Astrocyte of the spinal cord (primary cell): ENCODE measurements at places on chromosomes 1 and 21.

GRCh38 chr1:179706339-179706941 is 36.7 kb upstream of the FAM163A start:
- peak; percentile 57 for DNase-seq

GRCh38 chr1:20194224-20194623 is 7.9 kb upstream of the PLA2G2C start:
- DNase-seq = no peak

DNA sequence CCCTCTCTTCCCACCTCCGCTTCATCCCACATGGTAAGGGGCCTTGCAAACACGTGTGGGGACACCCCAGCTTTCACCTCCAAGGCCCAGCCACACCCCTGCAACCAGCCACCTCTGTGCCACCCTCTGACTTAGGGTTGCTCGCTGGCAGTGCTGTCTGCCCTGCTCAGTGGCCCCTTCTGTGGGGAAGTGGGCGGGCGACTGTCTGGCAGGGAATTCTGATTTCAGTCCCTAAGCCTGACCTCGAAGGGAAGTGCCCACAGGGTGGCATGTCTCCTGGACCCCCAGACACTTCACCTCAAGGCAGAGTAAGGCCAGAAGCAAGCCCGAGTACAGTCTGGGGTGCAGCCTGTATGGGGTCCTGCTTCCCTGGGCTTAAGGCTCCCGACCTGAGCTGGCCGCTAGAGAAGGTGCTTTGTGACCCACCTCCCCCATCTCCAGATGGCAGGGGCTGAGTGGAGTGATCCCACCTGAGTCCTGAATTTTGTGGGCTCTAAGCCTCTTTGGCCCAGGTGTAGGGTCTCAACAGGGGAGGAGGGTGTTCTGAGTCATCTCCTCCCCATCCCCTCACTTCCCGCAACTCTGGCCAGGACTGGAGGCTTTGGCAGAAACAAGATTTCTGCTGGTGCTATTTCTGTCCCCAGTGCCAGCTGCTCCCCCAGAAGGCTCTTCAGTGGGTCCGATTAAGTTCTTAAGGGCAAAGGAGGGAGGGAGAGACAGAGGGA is 7.0 kb downstream of the RD3 start:
- no peak for DNase-seq

- DNase-seq = no peak
Observed at GRCh38 chr1:184768467-184768866, 13.8 kb upstream of the EDEM3 start.

- no peak for DNase-seq
Observed at GRCh38 chr1:228081144-228081543, 1.4 kb upstream of the ARF1 start.

GRCh38 chr1:108557296-108557695 is 2.6 kb upstream of the EEIG2 start:
- DNase-seq = no peak

- no peak for DNase-seq
Observed at GRCh38 chr1:107941123-107941522, 23.9 kb downstream of the VAV3 start.

- no peak for DNase-seq
Observed at GRCh38 chr1:213582976-213583567, 404.7 kb upstream of the PROX1 start.

DNA sequence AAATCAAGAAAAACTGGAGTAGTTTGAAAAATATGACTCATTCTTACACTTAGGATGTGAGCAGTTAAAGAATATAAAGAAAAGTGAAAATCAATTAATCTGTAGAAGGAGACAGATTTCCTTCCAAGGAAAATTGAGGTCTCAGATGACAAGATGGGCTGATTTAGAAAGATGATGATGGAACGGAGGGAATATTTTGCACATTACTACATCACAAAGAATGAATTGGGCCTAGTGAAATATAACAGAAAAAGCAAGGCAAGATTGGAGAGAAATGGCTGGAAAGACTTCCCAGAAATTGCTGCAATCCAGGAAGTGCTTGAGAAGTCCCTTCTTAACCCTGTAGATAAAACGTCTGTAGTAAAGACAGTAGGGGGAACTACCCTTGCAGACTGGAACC is 169.1 kb upstream of the SYT6 start:
- no peak for DNase-seq

DNA sequence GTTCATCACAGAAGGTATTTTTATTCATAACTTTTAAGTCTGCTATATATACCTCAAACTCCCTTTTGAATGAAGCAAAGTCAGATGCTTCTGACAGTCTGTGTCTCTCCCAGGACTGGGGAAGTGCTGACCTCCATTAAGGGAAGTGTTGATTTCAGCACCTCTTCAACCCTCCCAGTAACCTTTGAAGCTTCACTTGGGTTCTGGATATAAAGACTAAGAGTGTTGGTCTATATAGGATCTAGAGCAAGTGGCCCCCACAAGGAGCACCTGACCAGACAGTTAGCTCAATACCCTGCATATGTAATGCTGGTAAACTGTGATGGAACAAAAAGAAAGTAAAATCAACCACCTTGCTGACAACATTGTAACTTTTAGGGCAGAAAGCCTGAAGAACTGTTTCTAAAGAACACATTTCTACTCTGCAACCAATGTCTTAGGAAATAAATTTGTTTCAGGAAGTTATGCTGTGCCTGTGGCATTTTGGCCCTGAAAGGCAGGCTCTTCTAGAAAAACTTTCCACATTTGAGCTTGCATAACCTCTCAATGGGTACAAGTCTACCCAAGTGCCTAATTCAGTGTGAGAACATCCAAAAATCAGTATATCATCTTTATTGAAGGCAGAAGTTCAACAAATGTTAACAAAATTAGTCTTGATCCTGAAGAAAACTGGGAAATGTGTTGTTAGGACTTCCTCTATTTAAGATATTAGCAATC is 865 bp upstream of the PTPN22 start:
- no peak for DNase-seq

GRCh38 chr1:115594600-115594999 is 47.2 kb upstream of the VANGL1 start:
- DNase-seq = no peak

- DNase-seq = peak; percentile 87
Observed at GRCh38 chr1:84412316-84412942, 14.1 kb downstream of the DNASE2B start.

DNA sequence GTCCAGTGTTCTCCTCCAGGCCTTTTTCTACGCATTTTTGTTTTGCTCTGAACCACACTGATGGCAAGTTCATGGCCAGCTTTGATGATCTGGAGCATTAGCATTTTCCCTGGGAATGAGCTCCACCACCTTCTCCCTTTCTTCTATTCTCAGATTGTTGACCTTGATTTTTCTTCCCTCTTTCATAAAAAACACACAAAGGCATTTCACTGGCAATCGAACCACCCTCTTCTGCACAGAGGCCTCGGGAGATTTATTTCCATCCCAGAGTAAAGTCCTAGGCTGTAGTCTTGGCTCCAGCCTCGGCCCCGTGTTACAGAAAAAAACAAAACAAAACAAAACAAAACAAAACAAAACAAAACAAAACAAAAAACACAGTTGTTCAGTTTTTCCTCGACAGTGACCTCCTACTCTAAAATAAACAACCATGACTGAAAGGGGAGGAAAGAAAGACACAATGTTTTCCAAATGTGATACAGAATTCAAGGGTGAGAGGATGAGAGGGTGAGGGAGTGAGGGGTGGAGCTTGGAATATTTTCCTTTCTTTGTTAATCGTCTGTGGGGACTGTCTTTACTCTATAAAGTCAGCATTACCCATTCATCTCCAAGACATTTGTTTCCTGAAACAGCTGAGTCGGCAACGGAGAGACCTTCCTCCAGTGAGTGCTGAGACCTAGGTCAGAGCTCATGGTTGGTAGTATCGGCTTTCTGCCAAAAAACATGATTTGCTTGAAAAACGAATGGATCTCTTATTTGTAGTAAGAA is 29.8 kb upstream of the RNF186 start:
- peak; percentile 20 for DNase-seq

- peak; percentile 90 for DNase-seq
Observed at GRCh38 chr1:223233410-223234169, 90.5 kb upstream of the TLR5 start.

GRCh38 chr1:152951711-152952110 is 4.7 kb downstream of the SPRR5 start:
- no peak for DNase-seq

- DNase-seq = peak; percentile 75
Observed at GRCh38 chr1:8858888-8859706, 19.4 kb downstream of the ENO1 start.

DNA sequence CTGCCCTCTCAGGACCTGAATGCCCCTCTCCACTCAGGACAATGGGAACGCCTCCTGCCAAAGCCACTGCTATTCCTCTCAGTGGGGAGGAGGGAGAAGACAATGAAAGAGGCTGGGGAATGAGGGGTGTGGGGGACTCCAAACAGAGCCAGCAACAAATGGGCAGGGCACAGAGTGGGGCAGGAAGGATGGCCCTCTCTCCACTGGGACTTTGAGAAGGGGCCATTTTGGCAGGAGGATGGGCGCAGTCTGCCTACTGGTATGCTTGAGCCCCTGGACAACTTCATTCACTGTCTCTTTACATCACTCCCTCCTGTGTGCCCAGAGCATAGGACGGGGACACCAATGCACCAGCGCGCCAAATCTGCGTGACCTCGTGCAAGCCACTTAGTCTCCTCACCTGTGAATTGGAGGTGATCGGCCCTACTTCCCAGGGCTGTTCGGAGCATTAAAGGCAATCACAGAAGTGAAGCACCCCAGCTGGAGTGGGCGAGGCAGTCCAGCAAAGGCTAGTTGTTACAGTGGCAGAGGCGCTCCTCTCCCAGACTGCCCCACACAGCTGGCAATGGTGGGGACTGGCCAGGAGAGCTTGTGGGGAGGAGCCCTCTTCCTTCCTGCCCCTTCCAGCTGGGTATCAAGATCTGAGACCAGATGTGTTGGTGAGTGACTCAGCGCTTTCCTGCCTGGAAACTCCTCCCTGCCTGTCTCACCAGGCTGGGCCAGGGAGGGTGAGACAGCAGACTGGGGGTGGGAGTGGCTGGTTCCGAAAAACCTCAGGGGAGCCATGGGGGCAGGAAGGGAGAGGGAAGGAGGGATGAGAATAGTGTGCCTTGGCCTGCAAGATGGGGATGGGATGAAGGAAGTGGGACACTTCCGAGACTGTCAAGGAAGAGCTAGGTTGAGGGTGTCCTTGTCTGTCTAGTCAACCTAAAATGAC is 22.4 kb upstream of the SYNC start:
- DNase-seq = peak; percentile 88

- no peak for DNase-seq
Observed at GRCh38 chr1:18088077-18088594, 19.5 kb upstream of the IGSF21 start.

- peak; percentile 90 for DNase-seq
Observed at GRCh38 chr1:171434717-171435346, 50.5 kb upstream of the PRRC2C start.

- no peak for DNase-seq
Observed at GRCh38 chr21:35436899-35437298, 387.8 kb upstream of the RUNX1 start.

DNA sequence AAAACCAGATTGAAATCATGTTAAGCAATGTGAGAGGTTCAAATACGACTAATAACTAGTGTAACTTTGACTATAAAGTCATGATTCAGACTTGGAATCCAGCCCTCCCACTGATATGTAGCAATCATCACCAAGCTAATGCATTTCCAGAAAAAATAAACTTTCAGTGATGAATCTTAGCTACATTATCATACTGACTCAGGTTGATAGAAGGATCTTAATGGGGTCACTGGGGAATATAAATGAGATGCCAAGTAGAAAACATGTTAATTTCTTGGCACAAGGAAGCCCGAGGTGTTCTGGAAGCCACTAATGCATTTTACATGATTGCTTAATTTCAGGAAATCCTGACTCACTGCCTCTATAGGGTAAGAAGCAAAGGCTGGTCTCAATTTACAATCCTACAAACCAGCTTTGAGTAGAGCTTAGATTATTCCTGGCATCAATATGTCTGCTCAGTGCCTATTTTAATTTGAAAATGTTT is 67.7 kb downstream of the SELENOF start:
- peak; percentile 83 for DNase-seq

DNA sequence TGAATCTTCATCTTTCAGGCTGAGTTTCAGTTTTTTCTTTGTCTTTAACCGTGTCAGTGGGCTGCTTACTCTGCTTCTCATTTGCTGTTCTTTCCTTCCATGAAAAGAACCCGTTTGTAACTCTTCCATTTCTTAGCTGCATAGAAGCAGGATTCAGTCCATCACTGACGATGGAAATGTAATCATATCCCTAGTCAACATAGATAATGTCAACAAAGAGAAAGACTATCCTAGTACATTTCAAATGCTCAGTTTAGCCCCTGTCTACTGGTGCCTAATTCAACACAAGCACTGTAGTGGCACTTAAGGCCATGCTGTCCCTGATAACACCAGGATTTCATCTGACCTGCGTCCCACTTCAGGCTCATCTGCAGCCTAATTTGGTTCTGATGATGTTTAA is 376 bp downstream of the GBP1 start:
- peak; percentile 14 for DNase-seq

DNA sequence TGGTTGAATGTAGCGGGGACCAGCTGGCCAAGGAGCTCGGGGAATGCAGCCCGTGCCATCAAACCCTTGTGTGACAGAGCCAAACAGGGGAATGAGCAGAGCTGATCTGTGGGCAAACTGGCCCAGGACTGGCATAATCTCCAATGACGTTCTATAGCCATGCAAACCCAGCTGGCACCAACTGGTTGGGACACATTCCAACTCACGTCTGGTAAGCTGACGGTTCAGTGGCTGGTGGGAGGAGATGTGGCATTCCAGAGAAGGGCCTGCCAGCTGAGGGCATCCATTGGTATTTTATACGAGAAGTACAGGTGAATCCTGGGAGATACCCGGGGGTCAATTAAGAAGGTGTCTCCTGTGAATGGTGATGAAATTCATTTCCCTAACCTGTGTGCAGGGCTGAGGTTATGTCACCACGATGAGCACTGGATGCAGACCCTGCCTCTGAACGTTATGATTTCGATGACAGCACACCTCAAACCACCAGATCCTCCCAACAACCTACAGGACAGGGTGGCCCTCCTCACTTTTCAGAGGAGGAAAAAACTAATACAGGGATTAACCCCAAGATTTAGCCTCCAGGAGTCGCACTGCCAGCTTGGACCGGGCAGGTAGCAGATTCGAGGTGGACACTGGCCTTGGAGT is 39.0 kb upstream of the RUNX3 start:
- no peak for DNase-seq

- no peak for DNase-seq
Observed at GRCh38 chr1:107141491-107142126, 770 bp downstream of the NTNG1 start.

- DNase-seq = peak; percentile 57
Observed at GRCh38 chr1:245790441-245790840, 635.7 kb downstream of the KIF26B start.

DNA sequence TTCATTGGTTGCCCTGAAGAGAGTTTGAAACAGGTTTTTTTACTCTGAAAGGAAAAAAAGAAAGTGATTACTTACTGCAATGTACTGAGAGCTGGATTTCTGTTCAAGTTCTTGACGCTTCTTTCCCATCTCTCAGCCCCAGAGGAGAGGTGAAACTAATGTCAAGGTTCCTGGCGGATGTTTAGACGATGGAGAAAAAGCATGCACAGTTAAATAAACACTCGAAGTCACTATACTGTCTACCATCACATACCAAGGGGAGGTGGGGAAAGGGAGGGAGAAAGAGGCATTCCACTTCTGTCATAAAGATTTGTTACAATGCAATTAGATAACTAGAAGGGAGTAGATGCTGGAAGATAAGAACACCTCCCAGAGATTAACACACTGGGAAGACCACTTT is 177.0 kb upstream of the TNR start:
- no peak for DNase-seq
